Stimulated activated CD4-positive, alpha-beta T cell treated with anti-CD3 and anti-CD28 coated beads, Interleukin-1b, Interleukin-23, amount 100 ng/mL, for 1 hour (primary cell): ENCODE measurements at places on chromosomes 4 and X.

DNA sequence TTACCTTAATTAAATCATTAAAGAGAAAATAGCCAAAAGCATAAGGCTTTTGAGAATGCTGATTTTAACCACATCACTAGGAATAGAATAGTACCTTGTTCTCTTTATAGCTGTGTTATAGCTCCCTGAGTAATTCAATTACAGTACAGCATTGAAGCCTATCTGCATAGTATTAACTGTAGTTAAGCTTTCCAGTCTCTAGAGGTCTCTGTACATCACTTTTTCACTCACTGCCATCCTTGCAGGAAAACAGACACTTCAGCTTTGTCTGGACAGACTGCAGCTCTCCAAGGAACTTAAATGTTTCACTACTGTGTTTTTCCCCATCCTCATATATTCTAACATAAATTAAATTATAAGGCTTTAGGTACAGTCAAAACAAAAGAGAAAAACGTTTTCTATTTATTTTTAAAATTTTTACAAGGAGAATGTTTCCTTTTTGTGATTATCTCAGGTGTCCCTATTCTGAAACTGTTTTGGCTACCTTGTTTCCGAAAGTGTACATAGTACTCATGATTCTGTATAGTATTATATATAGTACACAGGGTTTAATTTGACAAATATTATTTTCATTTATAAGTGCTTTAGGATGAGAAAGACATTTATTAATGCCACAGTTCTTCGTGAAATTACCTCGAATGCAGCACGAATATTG is 407.9 kb downstream of the PCDH18 start:
- DNase-seq, result no peak

GRCh38 chr4:119070301-119070700 is 65.3 kb upstream of the MYOZ2 start:
- no peak for DNase-seq

DNA sequence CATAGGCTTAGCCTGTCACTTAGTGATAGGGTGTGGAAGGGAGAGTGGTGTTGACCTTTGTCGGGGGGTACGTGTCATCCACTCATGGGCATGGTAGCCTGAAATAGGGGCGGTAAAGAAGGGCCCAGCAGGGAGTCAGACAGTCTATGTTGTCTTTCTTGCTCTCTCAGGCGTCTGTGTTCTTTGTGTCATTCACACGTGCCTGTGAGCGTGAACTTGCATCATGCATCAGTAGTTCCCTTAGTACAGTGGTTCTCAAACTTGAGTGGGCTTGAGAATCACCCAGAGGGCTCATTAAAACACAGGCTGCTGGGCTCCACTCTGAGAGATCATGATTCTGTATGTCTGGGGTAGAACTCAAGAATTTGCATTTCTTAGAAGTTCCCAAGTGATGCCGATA is 450.9 kb upstream of the FTHL17 start:
- DNase-seq, result no peak

DNA sequence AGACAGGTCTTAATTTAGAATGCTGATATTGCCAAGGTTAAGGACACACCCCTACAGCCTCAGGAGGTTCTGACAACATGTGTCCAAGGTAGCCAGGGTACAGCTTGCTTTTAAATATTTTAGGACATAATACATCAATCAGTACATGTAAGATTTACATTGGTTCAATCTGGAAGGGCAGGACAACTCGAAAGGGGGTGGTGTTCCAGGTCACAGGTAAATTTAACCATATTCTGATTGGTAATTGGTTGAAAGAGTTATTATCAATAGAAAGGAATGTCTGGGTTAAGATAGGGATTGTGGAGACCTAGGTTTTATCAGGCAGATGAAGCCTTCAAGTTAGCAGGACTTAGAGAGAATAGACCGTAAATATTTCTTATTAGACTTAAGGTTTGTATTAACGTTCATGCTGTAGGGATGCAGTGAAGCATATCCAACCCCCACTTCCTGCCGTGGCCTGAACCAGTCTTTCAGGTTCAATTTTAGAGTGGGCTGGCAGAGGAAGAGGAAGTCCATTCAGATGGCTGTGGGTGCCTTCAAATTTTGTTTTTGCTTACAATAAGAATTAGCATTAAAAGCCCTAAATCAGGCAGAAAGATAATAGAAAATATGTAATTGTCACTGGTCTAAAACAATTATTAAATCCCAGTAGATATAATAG is 136.5 kb upstream of the GALNTL6 start:
- no peak for DNase-seq

DNA sequence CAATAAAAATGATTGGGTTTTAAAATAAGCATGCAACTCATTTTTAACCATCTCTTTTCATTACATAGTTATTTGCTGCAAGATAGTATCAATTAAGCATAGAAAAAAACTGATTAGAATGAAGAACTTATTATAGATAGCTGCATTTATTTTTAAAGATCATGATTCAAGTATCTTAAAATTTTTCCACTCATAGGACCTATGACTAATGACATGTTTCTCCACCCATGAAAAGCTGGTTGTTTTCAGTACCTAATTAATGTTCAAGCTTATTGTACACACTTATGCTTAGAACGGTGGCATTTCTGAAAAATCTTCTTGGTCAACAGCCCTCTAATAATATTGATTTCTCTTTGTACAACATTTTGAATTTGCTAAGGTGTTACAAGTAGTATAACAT is 193.5 kb upstream of the PITX2 start:
- no peak for DNase-seq

- no peak for DNase-seq
Measured at GRCh38 chrX:31268359-31268758, 196.5 kb upstream of the FTHL17 start.

DNA sequence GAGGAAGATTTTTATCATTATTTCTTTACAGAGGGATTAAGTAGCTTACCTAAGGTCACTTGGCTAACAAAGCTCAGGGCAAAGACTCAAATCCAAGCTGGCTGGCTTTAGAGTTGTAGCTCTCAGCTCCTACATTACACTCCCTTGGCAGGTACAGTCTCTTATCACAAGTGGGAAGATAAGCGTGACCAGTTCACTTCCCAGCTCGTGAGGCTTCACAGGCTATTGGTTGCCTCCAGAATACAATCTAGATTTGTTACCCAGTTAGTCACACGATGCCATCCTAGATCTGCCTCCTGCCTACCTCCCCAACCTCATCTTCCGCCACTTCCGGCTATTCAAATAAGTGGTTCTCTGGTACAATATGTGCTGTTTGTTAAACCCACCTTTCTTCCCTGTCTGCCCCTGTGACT is 3.7 kb downstream of the MMRN1 start:
- DNase-seq, result no peak

GRCh38 chrX:153784325-153784967 is 3.6 kb downstream of the SRPK3 start:
- DNase-seq, result no peak

GRCh38 chr4:155777971-155778735 is 19.3 kb downstream of the GUCY1B1 start:
- no peak for DNase-seq

DNA sequence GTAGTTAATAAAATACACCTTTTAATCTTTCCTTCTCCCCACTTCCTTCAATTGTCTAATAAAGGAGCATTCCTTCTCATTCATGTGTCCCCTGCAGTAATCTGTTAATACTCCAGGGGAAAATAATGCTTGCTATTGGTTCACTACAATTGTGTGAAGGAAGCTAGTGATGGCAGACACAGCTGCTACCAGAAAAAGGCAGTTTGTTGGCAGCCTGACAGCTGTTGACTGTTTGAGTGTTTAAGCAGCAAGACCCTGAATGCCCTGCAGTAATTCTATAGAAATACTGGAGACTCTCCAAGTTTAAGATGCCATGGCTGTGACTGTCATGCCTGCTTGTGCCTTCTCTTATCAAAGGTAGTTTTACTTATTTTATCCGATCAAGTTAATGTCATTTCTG is 359.5 kb downstream of the C4orf33 start:
- DNase-seq, result no peak

DNA sequence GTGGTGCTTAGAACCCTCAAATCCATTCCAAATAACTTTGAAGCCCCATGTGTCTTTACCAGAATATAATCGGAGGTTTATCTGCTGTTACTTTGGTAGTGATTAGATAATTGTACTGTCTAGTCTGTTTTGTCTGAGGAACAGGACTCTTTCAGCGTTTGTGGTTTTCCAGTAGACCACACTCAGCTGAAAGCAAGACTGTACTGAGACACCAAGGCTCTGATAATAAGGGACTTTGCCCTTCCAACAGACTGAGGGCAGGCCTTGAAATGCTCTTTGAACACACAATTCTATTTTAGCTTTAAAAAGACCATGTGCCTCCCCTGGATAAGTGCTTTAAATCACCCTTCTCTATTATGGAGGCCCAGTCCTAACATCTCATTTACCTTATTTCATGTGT is 76.1 kb downstream of the KLHL8 start:
- no peak for DNase-seq

GRCh38 chrX:31593353-31593752 is 521.5 kb upstream of the FTHL17 start:
- DNase-seq, result no peak

DNA sequence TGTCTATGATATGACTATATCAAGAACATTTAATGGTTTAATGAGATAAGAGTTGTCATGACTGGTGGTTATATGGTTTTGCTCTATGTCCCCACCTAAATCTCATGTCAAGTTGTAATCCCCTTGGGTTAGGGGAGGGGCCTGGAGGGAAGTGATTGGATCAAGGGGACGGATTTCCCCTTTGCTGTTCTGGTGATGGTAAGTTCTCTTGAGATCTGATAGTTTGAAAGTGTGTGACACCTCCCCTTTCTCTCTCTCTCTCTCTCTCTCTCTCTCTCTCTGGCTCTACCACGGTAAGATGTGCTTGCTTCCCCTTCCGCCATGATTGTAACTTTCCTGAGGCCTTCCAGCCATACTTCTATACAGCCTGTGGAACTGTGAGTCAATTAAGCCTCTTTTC is 803.4 kb downstream of the TRIML1 start:
- DNase-seq, result no peak

DNA sequence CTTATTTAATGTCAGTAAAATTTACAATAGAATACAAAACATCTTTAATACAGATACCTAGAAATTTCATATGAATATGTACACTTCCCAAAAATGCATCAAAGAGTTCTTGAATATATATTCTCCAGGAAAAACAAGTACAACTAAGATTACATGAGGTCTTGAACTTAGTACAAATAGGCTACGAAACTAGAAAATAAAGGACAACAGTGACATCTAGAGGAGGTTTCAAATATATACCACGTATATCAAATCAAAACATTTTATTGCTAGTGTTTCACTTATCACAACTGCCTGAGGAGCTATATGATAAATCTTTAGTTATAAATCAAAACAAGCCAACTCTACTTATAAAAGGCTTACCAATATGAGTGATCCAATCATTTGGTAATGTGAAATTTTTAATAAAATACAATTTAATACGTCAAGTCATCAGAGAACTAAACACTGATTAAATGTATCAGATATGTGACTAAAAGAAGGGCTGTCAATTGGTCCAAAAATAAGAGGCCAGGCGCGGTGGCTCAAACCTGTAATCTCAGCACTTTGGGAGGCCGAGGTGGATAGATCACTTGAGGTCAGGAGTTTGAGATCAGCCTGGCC is 36.6 kb downstream of the ANAPC10 start:
- no peak for DNase-seq

DNA sequence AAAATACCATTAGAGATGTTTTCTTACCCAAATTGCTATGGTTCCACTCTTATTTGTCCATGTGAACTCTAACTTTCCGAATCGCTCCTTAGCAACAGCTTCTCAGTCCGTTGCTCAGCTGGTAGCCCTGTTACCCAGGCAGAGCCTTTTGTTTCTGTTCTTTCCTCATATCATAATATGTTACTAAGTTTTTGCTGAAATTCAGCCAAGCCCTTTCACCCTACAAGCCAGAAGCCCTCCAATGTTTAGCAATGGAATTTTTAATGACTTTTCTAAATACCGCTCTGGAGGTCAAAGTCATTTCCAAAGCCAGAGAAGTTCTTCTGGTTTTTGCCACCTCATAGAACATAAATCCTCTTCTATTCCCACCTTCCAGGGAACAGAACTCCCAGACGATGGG is 1029.5 kb downstream of the C4orf33 start:
- no peak for DNase-seq

- no peak for DNase-seq
Measured at GRCh38 chr4:186192066-186192612, 772 bp downstream of the CYP4V2 start.

GRCh38 chr4:1989533-1990347 is 19.0 kb downstream of the NELFA start:
- no peak for DNase-seq

- no peak for DNase-seq
Measured at GRCh38 chr4:127667116-127667515, 34.4 kb downstream of the INTU start.

DNA sequence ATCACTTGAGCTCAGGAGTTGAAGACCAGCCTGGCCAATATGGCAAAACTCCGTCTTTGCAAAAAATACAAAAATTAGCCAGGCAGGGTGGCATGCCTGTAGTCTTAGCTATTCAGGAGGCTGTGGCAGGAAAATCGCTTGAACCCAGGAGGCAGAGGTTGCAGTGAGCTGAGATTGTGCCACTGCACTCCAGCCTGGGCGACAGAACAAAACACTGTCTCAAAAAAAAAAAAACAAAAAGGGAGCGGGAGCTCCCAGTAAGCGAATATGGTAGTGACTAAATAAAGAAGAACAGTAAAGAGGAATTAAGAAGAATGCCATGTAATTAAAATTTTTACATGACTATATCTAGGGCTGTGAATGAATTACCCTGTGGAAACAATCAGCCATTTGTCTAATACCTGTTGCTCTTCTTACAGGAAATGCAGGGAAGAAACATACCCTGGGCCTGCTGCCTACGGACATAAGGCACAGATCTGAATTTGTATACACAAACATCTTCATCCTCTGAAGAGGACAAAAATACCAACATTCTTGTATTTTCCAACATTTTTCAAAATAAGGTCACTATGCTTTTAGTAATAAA is 11.4 kb downstream of the WDFY3 start:
- DNase-seq, result no peak

DNA sequence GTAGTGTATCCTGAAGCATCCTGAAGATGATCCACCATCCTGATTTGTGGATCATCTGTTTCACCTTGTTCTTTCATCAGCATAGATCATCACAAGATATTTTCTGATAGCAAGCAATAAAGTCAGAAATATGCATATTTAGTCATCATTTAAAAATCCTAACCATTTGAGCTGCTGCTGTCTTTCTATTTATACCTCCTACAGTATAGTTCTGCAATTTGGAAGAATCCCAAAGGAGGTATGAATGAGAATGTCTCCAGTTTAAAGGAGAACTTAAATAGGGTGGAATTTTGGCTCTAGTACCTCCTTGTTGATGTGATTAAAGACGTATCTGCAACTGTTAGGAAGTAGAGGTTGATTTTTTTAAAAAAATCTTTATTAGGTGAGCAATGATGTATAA is 7.6 kb downstream of the SLC25A14 start:
- no peak for DNase-seq

- no peak for DNase-seq
Measured at GRCh38 chr4:165461159-165461821, 82.5 kb downstream of the CPE start.

DNA sequence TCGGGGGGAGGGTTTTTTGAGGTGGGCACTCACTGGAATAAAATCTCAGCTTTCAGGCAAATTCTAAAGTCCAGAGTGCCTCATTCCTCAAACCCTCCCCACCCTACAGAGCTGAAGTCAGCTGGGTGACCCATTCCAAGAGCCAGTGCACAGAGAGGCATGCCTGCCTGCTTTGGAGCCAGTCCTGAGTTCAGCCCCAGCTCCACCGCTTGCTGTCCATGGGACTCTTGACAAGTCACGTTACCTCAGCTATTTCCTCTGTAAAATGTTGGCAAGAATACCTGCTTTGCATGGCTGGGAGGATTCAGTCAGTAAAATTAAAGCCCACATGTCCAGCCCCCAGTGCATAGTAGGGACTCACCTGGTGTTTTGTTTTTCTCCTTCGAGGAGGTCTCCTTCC is 125.9 kb upstream of the PJA1 start:
- DNase-seq, result no peak
